ENCODE measurements at places on chromosomes 16 and 17.

GRCh38 chr17:38925263-38925995 lies at the start of gene LASP1NB:
Gene LASP1NB (plus strand): TSS chr17:38925614.
- DNase-seq = peak; percentile 38

DNA sequence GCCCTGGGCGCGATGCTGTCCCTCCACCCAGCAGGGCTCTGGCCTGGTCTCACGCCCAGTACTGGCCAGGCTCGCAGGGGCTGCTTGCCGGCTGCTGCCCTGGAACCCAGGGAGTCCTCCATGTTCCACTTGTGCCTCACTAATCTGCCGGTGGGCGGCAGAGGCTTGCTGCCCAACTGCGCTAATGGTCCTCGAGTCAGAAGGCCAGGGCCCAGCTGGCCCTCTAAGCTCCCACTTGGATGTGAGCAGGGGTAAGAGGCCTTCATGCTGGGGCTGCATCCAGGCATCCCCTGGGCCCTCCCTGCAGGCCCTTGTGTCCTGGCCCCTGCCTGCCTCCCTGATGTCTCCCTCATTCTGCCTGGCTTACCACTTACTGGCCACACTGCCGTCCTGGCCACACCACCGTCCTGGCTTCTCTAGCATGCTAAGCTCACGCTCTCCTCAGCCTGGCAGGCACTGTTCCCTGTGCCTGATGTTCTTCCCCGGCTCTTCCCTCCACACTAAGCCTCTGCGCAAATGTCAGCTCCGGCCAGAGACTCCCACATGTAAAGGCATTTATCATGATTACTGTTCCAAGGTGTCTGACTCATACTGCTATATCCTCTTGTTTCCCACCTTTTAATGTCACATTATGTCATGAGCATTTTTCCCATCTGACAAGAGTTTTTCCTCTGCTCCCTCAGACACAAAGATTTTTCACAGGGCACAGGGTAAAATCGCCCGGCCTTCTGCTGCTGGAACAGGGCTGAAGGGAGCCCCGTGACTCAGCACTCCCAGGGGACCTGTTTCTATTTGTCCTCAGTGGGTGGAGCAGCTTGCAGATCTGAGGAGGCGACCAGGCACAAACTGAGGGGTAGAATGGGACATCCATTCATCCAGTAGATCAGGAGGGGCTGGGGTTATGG lies 15.9 kb downstream of the B9D1 start:
- no peak for DNase-seq

DNA sequence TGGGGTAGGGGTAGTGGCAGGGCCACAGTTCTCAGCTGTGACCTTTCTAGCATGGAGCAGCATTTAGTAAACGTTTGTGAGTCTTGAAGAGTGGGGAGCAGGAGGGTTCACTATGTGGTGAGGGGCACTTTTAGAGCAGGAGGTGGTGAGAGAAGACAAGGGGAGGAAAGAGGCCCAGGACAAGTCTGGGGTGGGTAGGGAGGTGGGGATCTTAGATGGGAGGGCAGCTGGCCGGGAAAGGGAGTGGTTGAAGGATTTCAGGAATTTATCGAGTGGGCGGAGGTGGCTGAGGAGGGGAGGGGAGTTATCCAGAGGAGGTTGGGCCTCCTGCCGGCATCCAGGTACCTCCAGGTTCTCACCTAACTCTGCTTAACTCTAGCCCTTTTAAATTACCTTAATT lies 1.9 kb downstream of the CLEC16A start:
- no peak for DNase-seq

- DNase-seq = no peak
These were observed 10.3 kb upstream of the TVP23A start for GRCh38 chr16:10828851-10829366.

DNA sequence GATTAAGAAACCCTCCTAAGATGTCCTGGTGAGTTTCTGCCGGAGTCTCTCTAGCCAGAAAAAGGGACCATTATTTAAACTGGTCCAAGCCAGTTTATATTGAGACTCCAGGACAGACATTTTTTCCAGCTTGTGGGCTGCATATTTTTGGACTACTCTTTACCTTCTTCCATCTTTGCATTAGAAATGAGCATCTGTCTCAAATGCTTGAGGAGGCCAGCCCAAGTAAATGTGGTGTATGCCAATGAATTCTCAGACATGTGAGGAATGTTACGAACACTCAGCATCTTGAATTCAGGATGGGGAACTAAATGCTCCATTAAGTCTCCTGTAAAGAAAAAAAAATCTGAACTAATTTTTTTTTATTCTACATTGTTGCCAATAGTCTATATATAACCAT lies 18.4 kb downstream of the TUBD1 start:
- DNase-seq = no peak

DNA sequence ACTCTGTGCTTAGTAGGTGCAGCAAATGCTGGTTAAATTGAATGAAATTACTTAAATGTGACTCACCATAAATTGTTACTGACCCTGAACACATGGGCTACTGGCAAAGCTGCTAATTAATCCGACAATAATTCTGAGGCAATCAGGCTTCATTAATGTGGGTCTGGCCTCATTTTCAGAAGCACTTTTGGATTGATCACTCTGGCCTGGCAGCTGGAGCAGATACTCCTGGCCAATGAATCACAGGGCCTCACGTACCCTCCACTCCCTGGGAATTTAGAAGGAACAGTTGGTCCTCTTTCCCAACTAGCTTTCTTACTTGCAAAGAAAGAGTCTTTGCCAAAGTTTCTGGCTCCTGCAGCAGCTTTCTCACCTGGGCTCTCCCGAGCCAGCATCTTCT lies 162.0 kb upstream of the ZKSCAN2 start:
- DNase-seq = no peak

- DNase-seq = no peak
These were observed 17.0 kb downstream of the TNS4 start for GRCh38 chr17:40484285-40484972.

DNA sequence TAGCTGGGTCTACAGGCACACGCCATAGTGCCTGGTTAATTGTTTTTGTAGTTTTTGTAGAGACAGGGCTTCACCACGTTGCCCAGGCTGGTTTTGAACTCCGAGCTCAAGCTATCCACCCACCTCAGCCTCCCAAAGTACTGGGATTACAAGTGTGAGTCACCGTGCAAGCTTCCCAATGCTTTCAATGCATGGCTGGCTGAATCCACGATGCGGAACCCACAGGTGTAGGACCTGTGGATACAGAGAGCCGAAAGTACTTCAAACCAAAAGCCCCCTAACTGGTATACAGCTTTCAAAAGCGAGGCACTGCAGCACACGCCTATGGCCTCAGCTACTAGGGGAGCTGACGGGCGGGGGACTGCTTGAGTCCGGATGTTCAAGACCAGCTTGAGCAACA lies 44.8 kb downstream of the METTL16 start:
- DNase-seq = no peak

GRCh38 chr16:75064403-75065148 lies 52.0 kb downstream of the LDHD start:
- DNase-seq = no peak

GRCh38 chr16:66030036-66030435 lies 336.5 kb upstream of the CDH5 start:
- DNase-seq = no peak

DNA sequence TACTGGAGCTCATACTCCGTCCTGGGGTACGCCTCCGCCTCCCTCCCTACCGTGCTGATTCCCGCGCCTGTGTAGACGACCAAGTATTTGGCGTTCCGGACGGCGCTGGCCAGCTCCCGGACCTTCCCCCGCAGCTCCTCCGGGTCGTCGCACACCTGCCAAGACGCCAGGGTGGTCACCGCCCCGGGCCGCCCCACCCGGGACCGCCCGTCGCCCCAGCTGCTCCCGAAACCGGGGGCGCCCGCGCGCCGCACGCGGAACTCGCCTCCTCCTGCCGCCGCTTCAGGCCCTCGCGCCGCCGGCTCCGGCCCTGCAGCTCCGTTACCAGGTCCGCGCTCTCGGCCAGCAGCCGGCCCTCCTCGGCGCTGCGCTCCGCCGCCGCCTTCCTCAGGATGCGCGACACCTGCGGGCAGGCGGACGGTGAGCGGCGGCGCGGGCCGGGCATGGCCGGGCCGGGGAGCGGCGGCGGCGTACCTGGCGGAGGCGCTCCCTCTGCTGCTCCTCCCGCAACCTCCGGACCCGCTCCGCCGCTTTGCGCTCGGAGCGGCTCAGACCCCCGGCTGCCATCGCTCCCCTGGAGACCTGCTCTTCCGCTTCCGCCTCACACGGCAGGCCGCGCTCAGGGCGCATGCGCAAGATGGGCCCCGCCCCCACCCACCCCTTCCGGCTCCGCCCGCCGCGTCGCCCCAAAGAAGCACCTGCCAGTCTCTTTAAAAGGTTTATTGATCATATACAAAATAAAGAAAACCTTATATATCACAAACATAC lies at the start of gene SIRT7:
TSS of gene SIRT7 (minus strand) at position 612 of the 768 bp plus-strand sequence. CDS start at position 567, 45 bp downstream.
- DNase-seq = peak; percentile 63

DNA sequence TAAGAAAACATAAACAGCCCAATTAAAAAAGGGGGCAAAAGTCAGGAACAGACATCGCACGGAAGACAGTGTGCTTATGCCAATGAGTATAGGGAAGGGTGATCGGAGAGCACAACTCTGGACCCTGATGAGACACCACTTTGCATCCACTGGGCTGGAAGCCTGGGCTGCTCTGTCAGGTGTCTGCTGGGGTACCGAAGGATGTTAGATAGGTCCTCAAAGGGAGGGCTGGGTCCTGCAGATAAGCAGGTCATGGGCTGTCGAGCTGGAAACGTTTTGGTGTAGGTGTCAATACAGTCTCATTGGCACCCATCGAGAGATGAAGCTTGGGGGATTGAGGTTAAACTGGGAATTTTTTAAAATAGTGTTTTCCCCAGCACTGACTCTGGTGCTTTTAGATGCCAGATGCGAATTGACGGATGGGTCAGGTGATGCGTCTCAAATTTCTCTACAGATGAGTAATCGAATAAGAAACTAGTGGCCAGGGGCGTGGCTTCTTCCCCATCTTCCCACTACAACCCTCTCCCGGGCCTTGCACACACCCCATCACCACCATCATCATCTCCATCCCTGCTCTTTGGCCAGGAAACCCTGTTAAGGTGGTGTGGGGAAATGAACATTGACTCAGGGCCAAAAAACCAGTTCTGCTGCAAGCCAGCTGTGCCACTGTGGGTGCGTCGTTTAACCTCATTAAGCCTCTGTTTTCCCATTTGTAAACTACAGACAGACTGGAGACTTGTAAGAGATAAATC lies 47.8 kb upstream of the IRF8 start:
- no peak for DNase-seq

DNA sequence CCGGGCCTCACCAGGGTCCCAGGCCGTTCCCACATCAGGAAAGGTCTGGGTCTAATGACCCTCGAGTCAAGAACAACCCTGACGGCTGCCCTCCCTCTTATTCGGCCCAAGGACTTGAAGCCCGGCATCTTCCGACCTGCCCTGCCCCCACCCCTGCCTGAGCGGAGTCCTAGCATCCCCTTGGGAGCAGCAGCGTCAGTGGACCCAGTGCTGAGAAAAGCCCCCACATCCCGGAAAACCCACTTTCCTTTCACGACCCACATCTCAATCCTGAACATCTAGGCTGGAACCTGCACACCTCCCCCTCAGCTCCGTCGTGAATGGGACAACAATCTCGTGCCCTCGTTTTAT lies 769 bp downstream of the TMEM88 start:
- no peak for DNase-seq
